ENCODE measurements at places on chromosomes 3 and 15.

GRCh38 chr3:37375184-37376127 is 201.1 kb upstream of the LRRFIP2 start:
- DNase-seq, result no peak

DNA sequence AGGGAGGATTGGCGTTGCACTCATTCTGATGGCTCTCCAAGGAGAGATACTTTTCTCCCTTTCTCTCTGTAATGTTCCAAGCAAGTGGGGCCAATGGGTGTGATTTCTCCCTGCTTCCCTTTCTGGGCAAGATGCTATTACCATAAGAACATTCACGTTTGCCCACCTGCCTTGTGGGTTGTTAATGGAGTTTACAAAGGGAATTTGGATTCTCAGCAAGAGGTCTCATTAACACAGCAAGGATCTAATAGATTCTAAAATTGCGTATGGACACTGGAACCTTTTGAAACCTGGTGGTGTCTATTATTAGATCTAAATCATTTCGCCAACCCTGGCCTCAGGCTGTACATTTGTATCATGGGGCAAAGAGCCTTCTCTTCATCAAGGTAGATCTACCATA is 74.1 kb downstream of the SLCO3A1 start:
- no peak for DNase-seq

GRCh38 chr15:71079208-71080044 is 35.8 kb upstream of the THSD4 start:
- DNase-seq, result peak; percentile 77

- no peak for DNase-seq
Observed at GRCh38 chr3:14814411-14814871, 4.3 kb upstream of the FGD5 start.

- DNase-seq, result no peak
Observed at GRCh38 chr3:107106316-107106715, 270.9 kb upstream of the CCDC54 start.

- DNase-seq, result no peak
Observed at GRCh38 chr3:43074482-43074881, 31.4 kb downstream of the POMGNT2 start.

DNA sequence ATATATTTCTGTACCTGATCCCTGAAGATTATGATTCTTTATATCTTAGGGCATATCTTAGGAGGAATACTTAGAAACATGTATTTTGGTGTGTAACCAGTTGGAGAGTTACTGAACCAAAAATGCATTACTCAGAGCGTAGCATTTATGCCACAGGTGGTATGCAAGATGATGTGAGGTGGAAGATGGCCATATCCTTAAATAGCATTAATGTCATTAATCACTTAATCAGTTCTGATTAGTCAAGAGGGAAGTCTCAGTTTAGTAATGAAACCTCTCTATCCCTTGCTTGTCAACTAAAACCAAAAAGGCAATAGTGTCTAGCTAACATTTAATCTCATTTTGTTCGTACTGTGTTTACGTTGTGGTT is 130.5 kb upstream of the PHLDB2 start:
- no peak for DNase-seq

- DNase-seq, result no peak
Observed at GRCh38 chr3:51354731-51355615, 30.1 kb upstream of the MANF start.

DNA sequence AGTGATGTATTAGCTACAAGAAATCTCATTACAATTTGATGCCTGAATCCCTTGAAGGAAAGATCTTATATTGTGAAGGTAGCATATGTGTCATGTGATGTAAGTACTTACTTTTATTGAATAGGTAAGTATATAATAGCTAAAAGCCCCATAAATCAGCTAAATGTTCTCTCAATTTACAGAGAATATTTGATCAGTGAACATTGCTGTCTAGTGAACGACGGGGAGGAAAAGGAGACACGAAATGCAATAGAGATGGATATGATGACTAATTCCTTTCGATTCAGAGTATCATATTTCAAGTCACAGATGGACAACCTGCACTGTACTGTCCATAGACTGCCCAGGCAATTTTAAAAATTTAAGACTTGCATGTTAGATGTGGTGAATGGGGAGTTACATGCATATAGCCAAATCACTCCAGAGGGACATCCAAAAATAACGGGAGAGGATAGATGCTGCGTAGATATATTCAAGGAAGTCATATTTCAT is 462.1 kb upstream of the CDIN1 start:
- DNase-seq, result no peak

GRCh38 chr3:122024800-122025199 is 2.8 kb upstream of the ILDR1 start:
- DNase-seq, result no peak

- peak; percentile 49 for DNase-seq
Observed at GRCh38 chr15:89780601-89781000, 4.5 kb downstream of the MESP2 start.
